ENCODE measurements at places on chromosomes 2 and 18.

DNA sequence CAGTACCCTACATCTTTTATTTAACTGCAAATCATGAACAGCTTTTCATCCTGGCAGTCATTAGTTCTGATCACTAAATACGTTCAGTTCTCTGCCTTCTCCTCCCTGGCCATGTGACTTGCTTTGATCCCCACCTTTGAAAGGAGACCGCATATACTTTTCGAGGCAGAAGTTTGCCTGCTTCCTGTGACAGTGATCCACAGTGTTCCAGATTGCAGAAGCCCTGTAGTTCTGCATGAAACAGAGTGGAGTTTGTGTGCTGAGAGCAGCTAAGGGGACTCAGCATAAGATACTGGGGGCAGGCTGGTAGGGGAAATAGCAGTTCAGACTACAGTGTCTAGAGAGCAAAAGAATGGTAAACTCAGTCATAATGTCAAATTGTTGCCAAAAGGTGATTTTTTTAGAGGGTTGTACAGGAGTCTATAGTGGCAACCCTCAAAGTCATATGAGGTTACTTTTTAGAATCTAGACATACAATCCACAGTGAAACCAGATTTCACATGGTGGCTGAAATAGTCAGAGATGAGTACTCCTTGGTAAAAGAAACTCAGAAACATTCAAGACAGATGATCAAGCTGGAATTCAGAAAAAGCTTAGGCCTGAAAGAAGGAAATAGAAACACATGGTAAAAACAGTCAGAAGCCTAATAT is 1800.4 kb upstream of the CELF4 start:
- no peak for DNase-seq

GRCh38 chr18:62663731-62664336 is 51.5 kb upstream of the PHLPP1 start:
- DNase-seq, result no peak

- DNase-seq, result no peak
Observed at GRCh38 chr2:26422947-26423629, 21.4 kb downstream of the DRC1 start.

- no peak for DNase-seq
Observed at GRCh38 chr2:637406-637776, 39.8 kb downstream of the TMEM18 start.

GRCh38 chr18:10401930-10402329 is 52.5 kb upstream of the APCDD1 start:
- DNase-seq, result no peak

GRCh38 chr2:205776720-205777119 is 94.4 kb downstream of the NRP2 start:
- DNase-seq, result no peak

DNA sequence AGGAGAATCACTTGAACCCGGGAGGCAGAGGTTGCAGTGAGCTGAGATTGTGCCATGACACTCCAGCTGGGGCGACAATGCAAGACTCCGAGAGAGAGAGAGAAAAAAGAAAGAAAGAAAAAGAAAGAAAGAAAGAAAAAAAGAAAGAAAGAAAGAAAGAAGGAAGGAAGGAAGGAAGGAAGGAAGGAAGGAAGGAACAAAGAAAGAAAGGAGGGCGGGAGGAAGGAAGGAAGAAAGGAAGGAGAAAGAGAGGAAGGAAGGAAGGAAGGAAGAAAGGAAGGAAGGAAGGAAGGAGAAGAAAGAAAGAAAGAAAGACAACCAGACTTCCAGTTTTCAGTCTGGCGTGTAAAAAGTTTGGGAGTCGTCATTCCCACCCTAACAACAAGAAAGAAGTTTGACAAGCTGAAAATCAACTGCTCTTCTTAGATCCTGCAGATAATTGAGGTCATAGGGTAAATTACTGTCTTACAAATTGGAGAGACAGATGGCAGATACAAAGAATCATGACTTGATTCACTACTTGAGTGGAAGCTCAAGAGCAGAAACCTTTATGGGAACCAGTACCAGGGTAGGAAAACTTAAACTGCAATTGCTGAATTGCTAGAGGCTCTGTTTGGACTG is 15.1 kb upstream of the CYP27C1 start:
- no peak for DNase-seq

- DNase-seq, result peak; percentile 73
Observed at GRCh38 chr2:57720728-57721627, 325.6 kb upstream of the VRK2 start.

DNA sequence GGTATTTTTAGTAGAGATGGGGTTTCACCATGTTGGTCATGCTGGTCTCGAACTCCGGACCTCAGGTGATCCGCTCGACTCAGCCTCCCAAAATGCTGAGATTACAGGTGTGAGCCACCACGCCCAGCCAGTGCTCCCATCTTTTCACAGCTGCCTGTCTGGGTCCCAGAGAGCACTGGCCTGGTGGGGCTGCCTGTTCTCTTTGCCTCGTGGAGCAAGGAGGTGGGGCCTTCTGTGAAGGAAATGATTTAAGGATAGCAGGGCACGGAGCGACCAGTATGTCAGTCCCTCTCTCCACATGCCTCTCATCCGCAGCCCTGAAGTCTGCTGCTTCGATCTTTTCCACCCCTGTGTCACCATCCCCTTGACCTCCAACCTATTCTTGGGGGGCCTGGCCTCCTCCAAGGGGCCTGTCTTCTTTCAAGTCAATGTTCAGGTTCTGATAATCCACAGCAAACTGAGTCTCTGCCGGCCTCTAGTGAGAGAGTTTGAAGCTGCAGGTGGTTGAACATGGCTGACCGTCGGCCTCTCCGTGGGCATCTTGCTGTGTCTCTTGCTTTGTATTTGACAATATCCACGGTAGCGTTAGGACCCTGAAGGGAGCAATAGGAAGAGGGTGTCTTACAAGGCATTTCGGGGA is 28.2 kb upstream of the GIGYF2 start:
- DNase-seq, result no peak

DNA sequence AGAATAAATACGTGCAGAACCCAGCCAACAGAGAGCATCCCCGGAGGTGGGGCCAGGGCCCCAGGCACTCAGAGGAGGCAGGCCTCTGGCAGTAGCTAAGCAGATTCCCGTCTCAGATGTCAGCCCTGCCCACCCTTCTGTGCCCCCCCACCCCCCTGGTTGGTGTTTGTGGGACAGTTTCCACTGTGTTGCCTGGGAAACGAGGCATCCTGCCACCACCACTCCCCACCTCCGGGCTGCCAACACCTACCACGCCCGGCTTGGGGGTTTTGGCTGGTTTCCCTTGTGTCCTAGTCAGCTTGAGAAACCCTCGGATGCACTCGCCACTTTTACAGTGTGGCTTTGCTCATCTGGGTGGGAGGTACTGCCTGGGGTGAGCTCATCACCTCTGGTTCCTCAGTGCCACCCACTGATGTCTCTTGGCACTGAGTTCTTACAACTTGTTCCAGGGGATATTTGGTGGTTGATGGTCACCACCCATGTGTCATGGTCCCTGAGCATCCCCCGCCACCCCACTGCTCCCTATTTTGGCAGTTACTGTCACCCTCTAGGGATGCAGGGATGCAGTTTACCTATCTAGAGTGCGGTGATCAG is 72.4 kb upstream of the YWHAQ start:
- no peak for DNase-seq

DNA sequence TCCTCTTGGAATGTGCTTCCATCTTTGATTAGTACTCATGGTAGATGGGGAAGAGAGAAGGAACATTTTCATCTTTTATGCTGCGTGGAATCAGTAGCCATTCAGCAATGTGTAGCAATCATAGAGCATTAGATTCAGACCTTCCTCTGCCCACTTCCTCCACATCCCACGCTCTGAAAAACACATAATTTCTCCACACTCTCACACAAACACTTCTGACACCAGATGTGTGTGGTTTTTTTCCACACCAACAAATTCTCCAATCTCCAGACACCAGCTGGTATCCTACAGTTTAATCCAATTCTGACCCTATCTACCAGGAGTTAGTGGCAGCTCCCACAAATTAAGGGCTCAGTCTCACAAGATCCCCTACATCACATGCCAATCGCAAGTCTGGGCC is 103.3 kb downstream of the AOX1 start:
- DNase-seq, result no peak

DNA sequence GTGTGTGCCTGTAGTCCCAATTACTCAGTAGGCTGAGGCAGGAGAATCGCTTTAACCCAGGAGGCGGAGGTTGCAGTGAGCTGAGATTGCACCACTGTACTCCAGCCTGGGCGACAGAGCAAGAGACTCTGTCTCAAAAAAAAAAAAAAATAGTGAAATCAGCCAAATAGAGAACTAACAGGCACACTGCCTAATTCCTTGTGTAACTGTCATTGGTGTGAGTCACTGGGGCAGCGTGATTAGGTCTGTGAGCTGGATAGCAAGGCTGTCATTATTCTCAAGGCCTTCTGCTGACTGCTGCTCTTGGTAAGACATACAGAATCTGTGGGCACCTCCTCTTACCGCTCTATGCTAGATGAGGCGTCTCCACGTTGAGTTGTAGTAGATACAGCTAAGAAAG is 270.3 kb downstream of the NEDD4L start:
- no peak for DNase-seq

DNA sequence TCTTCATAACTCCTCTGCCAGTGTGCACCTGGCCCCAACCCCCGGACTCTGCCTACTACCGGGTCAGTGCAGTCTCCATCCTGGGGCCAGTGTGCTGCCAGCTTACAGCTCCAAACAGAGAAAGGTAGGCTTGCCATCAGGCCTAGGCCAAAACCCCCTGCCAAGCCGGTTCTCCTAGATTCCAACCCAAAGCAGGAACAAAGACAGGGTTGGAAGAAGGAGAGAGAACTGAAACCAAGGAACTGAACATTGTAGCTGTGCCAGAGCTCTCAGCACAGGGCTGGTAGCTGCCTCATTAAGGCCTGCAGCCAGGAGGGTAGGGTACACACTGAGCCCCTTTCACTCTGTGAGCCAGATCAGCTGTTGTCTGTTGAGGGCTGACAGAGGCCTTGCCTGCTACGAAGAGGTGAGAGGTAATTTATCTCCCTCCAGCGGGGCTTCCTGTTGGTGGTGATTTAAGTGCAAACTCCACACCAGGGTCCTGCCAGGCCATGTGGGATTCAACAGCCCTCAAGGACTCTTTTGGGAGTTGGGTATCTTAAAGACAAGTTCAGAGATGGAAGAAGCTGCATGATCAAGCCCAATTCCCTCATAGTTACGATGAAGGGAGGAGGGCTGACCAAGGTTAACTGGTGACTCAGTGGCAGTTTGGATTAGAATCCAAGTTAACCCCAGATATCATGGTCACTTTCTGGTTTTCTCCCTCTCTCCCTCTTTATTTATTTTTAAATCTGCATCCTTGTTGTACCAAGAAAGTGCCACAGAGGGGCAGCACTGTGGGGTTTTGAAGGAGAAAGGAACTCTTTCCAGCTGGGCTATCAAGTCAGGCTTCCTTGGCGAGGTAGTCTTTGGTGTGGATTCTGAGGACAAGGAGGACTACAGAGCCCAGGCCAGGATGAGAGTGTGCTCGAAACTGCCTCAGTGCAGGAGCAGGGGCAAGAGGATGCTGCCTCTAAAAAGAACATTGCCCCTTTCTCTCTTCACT is 48.1 kb downstream of the CYRIA start:
- no peak for DNase-seq

GRCh38 chr2:206368484-206368883 is 74.8 kb upstream of the ADAM23 start:
- no peak for DNase-seq

- DNase-seq, result no peak
Observed at GRCh38 chr2:179911569-179911968, 50.2 kb upstream of the ZNF385B start.

DNA sequence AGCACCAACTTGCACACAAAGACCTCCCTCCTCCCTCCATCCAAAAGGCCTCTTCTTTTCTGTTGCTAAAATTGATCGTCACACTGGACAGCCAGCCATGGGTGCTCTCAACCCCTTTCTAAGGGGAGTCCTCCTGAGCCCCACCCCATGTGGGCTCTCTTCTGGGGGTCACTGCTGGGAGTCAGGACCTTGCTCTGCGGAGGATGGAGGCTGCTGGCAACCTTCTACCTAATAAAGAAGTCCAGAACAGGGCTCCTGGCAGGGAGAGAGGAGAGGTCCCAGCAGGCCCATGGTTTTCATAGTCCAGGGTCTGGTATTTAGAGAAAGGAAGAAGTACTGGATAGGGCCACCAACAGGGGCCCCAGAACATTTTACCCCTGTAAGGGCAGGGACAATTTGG is 67.6 kb upstream of the OTOS start:
- no peak for DNase-seq

GRCh38 chr2:23486684-23487075 is 101.7 kb downstream of the KLHL29 start:
- no peak for DNase-seq

DNA sequence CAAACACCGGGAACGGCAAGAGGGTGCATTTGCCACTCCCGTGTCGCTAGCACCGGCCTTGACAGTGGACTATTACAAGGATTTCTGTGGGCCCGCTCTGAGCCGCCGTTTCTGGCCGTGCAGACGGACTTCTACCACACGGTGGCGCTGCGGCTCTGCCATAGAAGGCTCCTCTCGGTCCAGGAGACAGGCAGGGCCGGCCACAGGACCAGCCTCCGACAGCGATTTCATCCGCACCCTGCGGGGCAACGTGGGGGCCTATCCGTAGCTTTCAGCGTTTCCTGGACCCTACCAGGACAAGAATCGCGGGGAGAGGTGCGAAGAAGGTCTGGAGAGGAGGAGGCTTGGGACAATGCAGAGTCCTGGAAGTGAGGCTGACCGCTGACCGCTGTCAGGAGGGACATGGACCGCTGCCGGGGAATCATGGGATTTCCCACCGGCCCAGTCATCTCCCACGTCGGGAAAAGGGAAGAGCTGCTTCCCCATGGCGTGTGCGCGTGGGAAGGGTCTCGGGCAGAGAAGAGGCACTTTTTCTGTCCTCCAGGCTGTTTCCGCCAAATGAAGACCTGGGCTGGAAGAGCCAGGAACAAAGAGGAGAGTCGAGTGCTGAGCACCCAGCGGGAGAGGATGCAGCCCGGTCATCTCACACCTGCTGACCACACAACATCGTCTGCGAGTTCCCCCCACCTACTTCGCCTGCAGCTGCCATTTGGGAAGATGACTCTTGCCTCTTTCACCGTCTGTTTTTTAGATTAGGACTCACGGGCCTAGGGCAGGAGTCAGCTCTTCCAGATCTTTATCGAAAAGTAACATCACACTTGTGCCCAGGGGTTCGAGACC is 35.5 kb upstream of the HAAO start:
- DNase-seq, result peak; percentile 88

DNA sequence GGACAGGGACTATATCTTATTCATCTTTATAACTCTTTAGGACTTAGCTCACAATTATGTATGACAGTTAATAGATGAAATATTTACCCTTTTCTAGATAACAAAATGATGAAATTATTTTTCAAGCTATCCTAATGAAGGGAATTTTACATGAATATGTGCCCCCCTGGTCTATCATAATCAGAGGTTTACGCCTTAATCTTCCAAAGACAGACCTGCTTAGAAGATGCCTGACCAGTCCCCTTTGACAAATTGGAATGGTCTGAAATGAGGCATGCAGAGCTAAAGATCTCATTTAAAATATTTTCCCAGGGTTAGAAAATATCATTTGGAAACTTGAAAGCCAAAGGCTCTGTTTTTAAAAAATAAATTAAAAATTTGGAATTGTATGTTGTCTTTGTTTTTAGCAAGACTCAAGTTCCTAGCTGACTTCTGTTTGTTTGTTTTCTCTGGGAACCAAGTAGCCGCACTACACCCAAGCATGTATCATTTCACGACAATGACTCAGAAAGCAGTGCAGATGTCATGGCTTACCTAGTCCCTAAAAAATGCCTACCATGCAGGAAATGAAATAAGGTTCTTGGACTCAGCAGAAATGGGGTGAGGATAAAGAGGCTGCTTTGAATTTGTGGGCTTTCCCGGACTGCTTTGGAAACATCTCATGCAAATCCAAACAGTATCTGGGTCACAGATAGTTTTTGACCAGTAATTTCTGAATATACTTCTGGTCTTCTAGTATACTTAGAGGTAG is 162.1 kb downstream of the ZEB2 start:
- DNase-seq, result no peak

GRCh38 chr18:52945552-52945951 is 605.6 kb downstream of the DCC start:
- DNase-seq, result no peak
